ENCODE measurements at places on chromosomes 1 and 21. TPM values are rescaled to one million over a fixed set of nuclear protein-coding genes. Genes with fewer than 3 reads are reported as not detected.

Gene TIAM1
- total RNA-seq: 3.6 TPM

- DNase-seq: no peak
Measured at GRCh38 chr1:160069460-160070231, at the start of gene KCNJ10. TSS of gene KCNJ10 (minus strand) at chr1:160070160. CDS start at chr1:160042532, 27,628 bp downstream.

- peak; percentile 91 for DNase-seq
Measured at GRCh38 chr1:167273027-167273800, 52.5 kb downstream of the POU2F1 start.

Gene NUP133
- 33.2 TPM for total RNA-seq

GRCh38 chr1:157993147-157993917, at the start of gene KIRREL1:
TSS of gene KIRREL1 (plus strand) at chr1:157993645. CDS start at chr1:157993677, 32 bp downstream.
- peak; percentile 77 for DNase-seq

DNA sequence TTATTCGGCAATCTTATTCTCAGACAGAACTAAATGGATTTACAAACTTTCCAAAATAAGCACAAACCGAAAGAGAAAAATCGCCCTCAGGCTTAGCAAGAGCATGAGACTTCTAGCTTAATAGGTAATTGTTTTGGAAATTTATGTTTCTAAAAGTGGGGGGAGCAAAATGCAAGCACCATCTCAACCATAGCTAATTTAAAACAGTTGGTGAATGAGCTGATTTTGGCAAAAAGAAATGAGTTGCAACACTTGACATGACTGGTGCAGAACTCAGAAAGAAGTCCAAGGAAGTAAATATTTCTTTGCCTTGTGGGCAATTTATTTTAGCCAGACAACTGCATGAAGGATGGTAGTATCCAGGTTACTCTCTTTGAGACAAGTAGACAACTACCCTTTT, 71.5 kb upstream of the PTGFR start:
- peak; percentile 98 for DNase-seq

DNA sequence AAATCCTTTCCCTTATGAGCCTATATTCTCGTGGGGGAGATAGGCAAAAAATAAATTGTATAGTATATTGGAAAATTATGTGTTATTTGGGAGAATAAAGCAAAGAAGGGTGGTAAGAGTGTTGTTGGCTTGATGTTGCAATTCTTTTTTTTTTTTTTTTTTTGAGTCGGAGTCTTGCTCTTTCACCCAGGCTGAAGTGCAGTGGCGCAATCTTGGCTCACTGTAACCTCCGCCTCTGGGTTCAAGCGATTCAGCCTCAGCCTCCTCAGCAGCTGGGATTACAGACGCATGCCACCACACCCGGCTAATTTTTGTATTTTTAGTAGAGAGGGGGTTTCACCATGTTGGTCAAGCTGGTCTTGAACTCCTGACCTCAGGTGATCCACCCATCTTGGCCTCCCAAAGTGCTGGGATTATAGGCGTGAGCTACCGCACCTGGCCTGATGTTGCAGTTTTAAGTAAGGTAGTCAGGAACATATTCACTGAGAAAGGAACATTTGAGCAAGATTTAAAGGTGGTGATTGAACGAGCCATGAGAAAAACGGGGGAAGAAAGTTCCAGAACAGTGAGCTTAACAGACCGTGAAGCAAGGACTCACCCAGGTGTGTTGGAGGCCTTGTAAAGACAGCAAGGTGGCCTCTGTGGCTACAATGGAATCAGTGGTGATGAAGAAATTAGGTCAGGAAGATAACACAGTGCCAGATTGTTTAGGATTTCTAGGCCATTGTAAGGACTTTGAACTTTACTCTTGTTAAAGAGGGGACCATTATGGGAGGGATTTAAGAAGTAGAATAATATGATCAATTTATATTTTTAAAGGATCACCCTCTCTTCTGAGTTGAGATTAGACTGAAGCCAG, 45.8 kb downstream of the RPRD2 start:
- no peak for DNase-seq

- no peak for DNase-seq
Measured at GRCh38 chr1:184605941-184606340, 148.7 kb downstream of the EDEM3 start.

GRCh38 chr1:161720956-161721737, at the start of gene FCRLB:
TSS of gene FCRLB (plus strand) at chr1:161721544. CDS start at chr1:161722673, 1,129 bp downstream.
- no peak for DNase-seq

DNA sequence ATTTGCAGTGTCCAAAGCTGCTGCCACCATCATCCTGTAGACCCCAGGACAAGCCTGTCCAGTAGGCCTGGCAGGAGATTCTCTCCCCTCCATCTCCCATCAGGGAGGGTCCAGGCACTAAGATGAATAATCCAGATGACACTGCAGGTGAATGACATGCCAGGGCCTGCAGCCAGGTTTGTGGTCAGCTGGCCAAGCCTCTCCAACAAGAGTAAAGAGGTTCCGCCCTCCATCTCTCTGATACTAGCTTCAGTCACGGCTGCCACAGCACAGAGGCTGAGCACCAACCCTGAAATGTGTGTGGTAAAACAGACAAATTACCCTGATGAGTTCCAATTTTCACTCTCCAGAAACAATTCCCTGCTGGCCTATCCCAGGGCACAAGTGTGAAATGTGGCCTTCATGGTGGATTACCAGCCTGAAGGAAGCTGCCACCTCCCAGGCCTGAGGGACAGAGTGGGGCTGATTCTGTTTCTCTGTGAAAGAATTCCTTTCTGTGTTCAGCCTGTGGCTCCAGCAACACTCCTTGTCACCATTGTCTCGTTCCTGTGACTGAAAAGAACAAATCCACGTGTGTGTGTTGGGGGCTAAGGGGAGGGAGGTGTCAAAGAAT, 19.9 kb upstream of the LHX4 start:
- no peak for DNase-seq

Measured in RPMI7951 (cell line).